ENCODE measurements at places on chromosomes 1 and 21. TPM values are rescaled to one million over a fixed set of nuclear protein-coding genes. Genes with fewer than 3 reads are reported as not detected.

DNA sequence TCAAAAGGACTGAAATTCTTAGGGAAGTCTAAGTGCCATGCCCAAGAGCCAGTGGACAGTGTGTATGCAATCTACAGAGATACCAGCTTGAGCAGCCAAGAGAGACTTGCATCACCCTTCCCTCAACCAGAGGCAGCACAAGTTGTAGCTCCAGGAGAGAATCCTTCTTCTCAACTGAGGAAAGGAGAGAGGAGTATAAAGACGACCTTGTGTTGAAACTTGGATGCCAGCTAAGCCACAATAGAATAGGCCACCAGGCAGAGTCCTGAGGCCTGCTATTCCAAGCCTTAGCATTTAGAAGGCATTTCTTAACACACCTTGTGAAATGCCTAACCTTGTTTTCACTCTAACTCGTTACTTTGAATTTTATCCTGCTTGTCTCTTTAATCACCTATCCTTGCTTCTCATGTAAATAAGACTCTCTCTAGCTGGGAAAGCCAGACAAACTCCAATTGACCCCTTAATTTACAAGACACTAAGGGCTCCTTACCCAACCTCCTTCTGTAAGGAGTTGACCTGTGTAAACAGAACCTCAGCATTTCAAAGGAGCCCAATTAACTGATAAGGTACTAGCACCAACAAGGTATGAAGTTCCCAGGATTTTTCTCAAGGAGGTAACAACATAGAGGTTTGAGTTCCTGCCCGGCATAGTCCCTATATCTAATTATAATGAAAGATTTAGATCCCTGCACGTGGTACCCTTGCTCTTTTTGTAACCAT, 738.8 kb downstream of the AMY1C start:
- DNase-seq, result no peak

- no peak for DNase-seq
Observed at GRCh38 chr1:201324306-201324705, 41.0 kb downstream of the PKP1 start.

DNA sequence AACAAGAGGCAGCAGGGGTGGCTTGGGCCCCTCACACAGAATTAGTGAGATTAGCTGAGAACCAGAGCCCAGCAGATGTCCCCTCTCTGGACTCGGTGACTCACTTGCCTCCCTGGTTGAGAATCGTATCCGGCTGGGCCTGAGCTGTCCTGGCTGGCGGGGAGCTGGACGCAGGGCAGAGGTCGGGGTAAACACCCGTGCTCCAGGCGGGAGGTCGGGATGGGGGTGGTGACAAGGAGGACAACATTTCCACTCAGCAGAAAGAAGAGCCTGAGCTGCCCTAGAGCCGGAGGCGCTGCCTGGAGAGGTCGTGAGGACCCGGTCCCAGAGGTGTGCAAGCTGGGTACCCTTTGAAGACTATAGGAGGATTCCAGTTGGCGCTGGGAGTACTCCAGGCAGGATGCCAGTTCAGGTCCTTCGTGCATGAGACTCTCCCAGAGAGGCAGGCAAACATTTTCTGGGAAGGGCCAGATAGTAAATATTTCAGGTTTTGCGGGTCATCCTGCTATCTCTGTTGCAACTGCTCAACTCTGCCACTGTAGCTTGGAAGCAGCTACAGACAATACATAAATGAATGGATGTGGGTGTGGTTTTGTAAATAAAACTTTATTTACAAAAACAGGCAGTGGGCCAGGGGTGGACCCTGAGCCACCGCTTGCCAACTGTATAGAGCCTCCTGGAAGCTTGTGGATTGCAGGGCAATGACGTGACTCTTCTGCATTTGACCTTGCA, 116.8 kb upstream of the WNT4 start:
- DNase-seq, result no peak

DNA sequence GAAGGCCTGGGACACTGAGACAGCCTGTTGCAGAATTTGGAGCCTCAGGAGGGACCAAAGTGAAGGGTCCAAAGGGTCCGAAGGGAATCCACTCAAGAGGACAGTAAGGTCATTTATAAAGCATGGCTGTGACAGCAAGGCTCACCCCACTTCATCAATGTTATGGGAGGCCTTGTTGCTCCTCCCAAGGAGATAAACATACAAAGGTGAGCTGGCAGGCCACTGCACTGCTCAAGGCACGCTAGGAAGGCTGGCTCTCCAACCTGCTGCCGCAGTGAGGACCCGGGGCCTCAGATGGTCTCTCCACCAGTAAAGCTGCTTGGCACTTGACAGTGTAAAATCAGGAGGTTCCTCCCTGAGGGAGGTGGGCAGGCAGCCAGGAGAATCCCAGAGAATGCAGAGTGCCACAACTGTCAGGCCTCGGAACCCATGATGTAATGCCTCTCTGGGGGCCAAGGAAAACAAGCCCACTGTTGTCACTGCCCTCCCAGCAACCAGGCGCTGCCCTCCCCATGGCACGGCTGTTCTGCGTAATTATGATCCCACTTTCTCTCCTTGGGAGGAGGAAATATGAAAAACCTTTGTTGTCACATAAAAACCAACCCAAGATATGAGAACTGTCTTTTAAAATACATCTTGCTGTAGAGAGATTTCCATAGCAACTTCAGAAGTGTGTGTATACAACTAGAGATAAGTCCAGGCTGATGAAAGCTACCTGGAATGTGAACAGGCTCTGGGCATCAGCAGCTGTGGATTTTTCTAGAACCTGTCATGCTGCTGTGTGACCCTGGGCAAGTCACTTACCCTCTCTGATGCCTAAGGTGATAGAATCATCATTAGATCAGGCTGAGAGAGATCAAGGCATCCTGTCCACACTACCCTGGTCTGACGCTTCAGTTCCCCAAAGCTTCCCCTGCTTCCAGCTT, 102.5 kb downstream of the KCNN3 start:
- DNase-seq, result peak; percentile 91

DNA sequence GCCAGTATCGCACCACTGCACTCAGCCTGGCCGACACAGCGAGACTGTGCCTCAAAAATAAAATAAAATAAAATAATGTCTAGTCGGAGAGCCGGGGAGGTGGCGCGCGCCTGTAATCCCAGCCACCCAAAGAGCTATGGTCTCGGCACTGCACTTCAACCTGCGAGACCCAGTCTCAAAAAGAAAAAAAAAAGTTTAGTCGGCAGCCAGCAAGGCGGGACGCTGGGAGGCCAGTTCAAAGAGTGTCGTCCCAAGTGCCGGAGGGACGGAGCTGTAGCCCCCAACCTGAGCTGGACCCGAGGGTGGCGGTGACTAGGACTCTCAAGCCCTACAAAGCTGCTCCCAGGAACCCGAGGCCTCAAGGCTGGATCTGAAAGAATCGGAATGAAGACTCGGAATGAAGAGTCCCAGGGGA, 632 bp upstream of the FALEC start:
- no peak for DNase-seq

DNA sequence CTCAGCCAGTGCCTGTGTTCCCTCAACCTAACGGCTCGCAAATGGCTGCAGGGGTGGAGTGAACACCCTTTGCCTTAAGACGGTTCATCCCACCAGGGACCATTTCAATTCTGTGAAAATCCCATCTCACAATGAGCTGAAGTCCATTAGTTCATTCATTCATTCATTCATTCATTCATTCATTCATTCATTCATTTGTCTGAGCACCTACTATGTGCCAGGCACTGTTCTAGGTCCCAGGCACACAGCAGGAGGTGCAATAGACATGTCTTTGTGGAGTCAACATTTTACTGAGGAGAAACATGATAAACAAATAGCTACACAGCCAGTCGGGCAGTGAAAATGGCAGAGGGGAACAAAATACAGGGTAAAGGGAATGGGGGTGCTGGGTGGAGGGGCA, 618.8 kb downstream of the MATN1 start:
- DNase-seq, result no peak

GRCh38 chr1:185305419-185305818, 11.6 kb downstream of the IVNS1ABP start:
- no peak for DNase-seq

DNA sequence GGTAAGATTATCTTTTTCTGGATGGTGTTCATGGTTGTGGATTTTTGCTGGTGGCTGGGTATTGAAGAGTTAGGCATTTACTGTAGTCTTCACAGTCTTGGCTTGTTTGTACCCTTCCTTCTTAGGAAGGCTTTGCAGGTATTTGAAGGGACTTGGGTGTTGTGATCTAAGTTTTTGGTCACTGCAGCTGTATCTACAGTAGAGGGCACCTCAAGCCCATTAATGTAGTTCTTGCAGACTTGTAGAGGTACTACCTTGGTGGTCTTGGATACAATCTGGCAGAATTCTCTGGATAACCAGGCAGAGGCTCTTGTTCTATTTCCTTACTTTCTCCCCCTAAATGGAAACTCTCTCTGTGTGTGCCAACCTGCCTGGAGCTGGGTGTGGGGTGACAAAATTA, 155.8 kb upstream of the BRINP3 start:
- peak; percentile 30 for DNase-seq

GRCh38 chr1:231690059-231690458, 63.5 kb downstream of the DISC1 start:
- DNase-seq, result no peak

- no peak for DNase-seq
Observed at GRCh38 chr1:181506563-181507353, 23.4 kb downstream of the CACNA1E start.

- no peak for DNase-seq
Observed at GRCh38 chr21:38993561-38993960, 187.8 kb downstream of the ETS2 start.

GRCh38 chr1:125080077-125080476, 3895.3 kb downstream of the SRGAP2C start:
- DNase-seq, result no peak

DNA sequence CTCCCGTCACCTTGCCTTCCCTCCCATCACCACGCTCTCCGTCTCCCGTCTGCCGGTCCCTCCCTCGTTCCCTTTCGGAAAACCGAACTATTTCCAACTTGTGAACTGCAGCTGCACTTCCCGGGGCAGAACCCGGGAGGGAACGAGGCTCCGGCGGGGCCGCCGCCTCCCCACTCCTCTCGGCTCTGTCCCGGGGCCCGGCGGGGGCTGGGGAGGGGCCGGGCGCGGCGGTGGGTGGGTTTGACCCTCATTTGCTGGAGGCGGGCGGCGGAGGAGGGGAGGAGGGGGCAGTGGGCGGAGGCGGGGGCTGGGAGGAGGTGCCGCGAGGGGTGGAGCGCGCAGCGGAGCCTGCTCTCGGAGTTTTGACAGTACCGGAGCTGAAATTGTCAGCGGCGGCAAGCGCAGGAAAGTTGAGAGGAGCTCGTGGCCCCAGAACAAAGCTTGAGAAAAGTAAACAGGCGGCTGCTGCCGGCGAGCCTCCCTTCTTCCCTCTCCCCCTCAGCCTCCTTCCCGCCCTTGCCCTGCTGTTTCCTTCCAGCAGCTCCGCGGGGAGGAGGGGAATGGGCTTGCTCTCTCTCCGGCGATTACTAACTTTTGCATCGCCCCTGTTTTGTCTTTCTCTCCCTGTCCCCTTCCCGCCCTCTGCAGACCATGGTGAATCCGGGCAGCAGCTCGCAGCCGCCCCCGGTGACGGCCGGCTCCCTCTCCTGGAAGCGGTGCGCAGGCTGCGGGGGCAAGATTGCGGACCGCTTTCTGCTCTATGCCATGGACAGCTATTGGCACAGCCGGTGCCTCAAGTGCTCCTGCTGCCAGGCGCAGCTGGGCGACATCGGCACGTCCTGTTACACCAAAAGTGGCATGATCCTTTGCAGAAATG, 2.9 kb downstream of the LMO4 start:
- DNase-seq, result peak; percentile 52

GRCh38 chr1:218779341-218780100, 394.2 kb upstream of the LYPLAL1 start:
- DNase-seq, result no peak

DNA sequence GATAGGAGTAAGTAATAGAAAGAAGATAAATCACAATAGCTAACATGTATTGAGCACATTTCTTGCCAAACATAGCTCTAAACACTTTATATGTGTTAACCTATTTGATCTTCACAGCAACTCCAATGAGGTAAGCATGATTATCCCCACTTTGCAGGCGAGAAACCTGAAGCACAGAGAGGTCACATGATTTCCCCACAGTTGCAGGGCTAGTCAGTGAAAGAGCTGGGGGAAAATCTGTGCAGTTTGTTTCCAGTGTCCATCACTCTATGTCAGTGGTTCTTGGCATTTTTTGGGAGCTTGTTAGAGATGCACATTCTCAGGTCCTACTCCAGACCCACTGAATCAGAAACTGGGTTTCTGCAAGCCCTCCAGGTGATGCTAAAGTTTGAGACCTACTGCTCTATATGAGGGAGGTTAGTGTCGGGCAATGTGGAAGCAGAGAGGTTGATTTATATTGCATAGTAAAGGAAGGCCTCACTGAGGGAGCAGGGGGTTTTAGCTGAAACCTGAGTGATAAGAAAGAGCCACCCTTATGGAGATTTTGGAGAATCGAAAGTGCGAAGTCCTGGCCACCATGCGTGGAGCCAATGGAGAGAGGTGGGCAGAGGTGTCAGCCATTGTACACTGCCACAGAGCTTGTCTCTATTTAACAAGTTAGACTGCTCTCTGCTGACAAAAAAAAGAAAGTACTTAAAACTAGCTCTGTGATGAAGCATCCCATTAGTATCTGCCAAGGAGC, 20.9 kb downstream of the MCOLN3 start:
- peak; percentile 63 for DNase-seq

- no peak for DNase-seq
Observed at GRCh38 chr1:82700476-82700875, 899.7 kb downstream of the ADGRL2 start.

DNA sequence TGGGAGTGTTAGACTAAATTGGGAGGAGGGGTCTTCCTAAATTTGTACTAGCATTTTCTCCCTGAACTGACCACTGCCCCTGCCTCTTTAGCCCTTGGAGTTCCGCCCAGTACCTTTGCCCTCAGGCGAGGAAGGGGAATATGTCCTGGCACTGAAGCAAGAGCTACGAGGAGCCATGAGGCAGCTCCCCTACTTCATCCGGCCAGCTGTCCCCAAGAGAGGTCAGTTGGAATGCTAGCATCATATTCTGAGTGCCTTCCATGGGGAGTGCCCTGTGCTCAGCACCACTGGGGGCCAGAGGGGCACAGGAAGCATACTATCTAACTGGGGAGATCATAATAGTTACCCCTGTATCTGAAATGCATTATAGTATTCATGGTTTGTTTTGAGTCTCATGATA, 10.7 kb downstream of the POLR3GL start:
- no peak for DNase-seq

DNA sequence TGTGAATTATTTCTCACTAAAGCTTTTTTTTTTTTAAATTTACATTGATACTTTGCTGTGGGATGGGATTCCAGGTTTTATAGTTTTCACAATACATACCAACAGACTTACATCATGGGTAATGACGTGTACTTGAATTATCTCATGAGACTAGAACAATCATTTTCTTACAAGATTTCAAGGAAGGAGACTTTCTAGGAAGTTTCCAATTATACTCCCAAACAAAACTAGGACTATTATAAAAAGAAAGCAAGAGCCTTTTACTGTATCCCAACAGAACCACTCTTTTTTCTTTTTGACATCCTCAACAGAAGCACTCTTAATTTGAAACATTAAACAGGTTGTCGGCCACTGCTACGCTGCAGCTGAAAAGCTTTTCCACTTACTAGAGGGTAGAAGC, 48.7 kb downstream of the TESK2 start:
- peak; percentile 84 for DNase-seq

Gene TMEM82
- total RNA-seq, result not detected

Gene EFNA3
- total RNA-seq, result 8.2 TPM

Gene MROH9
- total RNA-seq, result not detected

Gene NPHP4
- 5.9 TPM for total RNA-seq

Gene FOXO6
- 0.18 TPM for total RNA-seq

Gene HES2
- total RNA-seq, result 1.1 TPM

Gene CYP2J2
- total RNA-seq, result 0.98 TPM

Gene FLG2
- not detected for total RNA-seq

Gene CELA2A
- total RNA-seq, result not detected

Gene STUM
- total RNA-seq, result 0.32 TPM

Gene LCE1A
- total RNA-seq, result not detected

Gene PTGFR
- 0.03 TPM for total RNA-seq

Gene CCDC190
- not detected for total RNA-seq

Gene DDAH1
- total RNA-seq, result 5.5 TPM

Measured in SK-MEL-5 (cell line).